ENCODE measurements at places on chromosomes 5 and 9. TPM values are rescaled to one million over a fixed set of nuclear protein-coding genes. Genes with fewer than 3 reads are reported as not detected.

GAPT gene
- total RNA-seq: not detected

GLRA1 gene
- total RNA-seq: not detected

ACTBL2 gene
- total RNA-seq: 0.03 TPM

TRIM36 gene
- total RNA-seq: 1.5 TPM

GALNT12 gene
- total RNA-seq: 4.9 TPM

MZB1 gene
- total RNA-seq: 0.09 TPM

TLE1 gene
- total RNA-seq: 89.1 TPM

SLC35D2 gene
- total RNA-seq: 18.8 TPM

Data from A549 treated with CORT108297 at 1 μM for 4 hours (cell line).